ENCODE measurements at places on chromosomes 4 and X. TPM values are rescaled to one million over a fixed set of nuclear protein-coding genes. Genes with fewer than 3 reads are reported as not detected.

The UGT2B15 gene
- not detected for total RNA-seq

- no peak for DNase-seq
Measured at GRCh38 chr4:95998311-95998710, 158.4 kb downstream of the PDHA2 start.

DNA sequence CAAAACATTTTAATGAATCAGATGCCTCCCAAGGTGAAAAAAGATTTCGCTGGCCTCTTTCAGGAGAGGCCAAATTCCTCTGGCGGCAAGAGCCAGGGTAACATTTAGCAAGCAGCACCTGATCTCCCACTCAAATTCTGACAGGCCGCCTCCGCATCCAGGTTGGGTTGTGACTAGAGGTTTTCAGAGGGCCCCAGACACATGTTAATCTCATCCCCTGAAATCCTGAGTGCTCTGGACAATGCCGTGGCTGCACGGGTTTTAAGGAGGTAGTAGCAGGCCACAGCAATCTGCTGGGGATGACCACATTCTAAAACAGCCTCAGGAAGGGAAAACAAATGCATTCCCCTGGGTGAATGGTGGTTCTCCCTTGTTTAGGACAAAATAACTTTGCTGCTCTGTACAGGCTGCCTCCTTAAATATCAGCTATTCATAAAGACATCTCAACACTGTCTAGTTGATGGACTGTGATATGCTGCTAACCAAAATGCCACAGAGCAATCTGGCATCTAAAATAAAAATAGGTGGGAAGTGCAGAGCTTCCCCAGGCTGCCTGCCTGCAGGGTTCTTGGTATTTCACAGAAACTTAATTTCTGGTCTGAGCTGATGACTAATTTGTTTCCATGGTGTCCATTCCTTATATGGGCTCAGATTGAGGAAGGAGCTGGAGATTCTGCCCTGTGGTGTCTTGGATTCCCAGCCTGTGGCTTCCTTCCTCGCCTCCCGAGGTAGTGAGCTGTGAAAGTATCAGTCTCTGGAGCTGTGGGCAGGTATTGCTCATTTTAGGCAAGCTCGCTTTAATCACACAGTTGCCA lies 202.0 kb downstream of the DCLK2 start:
- DNase-seq = peak; percentile 82

DNA sequence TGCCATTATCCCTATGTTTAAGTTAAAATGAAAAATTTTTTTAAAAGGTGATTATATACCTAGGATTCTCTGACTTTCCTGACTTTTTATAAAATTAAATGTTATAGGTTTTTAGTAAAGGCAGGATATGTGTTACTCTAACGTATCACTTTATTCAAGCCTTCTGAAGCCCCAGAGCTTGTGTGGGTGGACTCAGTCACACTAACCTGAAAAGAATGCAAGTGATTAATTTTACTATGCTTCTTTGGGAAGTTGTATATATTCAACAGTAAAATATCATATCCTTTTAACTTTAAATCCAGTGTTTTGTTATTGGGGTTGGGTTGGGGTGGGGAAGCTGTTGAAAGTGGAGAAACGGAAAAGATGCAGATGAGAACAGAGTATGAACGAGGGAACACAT lies 22.8 kb downstream of the PDLIM3 start:
- no peak for DNase-seq

DNA sequence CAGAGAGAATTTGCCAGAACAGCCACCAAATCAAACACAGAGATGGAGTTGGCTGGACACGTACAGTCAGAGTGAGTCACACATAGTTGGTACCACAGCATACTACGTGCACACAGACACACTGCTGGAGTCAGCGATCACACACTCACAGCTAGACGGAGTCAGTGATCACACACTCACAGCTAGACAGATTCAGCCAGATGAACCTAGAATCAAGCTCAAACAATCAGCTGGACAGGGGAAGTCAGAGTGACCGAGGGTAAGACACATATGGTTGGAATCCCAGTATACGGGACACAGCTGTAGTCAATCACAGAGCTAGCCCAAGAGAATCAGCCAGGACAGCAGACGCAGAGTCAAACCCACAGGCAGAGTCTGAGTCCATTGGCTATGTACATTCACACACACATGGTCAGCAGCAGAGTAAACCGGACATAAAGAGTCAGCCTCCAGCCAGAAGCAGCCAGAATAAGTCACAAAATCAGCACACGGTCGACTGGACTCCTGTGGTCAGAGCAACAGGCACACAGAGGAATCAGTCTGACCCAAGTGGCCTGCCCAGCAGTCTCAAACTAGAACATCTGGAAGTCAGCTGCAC lies 4.6 kb downstream of the SLC38A5 start:
- peak; percentile 39 for DNase-seq

DNA sequence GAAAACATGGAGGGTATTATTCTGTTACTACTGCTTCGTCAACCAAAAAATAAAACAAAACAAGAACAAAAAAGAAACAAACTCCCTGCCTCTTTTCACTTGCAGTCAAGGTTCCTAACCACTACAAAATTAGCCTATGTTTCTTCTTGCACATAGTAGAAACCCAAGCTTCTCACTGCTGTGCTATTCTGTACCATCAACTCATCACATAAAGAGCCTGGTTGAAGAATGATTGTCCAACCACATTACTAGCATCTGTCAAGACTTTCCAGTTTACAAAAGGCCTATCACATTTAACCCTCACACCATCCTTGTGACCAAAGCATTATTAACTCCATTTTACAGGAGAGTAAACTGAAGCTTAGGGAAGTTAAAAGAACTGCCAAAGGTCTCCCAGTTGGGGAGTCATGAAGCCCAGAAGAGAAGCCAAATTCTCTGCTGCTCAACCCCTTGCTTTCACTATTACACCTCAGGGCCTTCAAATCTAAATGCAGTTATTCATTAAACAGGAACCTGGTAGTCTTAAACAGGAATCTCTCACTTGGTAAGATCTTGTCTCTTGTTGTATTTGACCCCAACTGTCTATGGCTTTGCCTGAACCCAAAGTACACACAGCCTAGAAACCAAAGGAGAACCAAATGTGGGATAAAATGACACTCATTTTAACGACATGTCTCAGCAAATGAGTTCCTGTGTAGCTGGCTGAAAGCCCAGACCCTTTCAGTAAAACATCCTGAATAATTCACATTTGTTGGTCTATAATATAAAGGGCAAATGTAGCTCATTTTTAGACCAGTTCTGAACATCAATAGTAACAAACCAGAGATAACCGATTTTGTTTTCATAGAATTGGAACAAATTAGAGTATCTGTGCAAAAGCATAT lies 8.6 kb downstream of the F9 start:
- DNase-seq = no peak

- DNase-seq = no peak
Measured at GRCh38 chrX:105114554-105115130, 105.9 kb downstream of the TEX13A start.

GRCh38 chr4:155353923-155354540 lies 22.7 kb downstream of the MAP9 start:
- DNase-seq = peak; percentile 47

The RHOH gene
- not detected for total RNA-seq

- DNase-seq = no peak
Measured at GRCh38 chrX:23661671-23662070, 5.6 kb upstream of the PRDX4 start.

DNA sequence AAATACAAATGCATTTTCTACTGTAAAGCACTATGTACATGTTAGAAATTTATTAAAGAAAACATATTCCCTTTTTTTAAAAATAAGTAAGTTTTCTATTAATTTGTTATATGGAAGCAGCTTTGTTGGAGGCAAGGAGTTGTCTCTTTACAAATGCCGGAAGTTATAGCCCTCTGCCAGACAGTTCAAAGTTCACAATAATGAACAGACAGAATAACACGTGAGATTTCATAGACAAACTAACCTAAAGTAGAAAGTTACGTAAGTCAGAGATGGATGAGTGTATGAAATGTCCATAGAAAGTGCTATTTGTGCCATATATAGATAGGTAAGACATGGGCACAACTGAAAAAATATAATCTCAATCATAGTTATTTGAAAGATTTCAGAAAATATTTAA lies 43.9 kb upstream of the NEIL3 start:
- DNase-seq = no peak

The SHROOM3 gene
- 19.0 TPM for total RNA-seq

GRCh38 chr4:88135356-88135663 lies 23.1 kb downstream of the ABCG2 start:
- DNase-seq = no peak

DNA sequence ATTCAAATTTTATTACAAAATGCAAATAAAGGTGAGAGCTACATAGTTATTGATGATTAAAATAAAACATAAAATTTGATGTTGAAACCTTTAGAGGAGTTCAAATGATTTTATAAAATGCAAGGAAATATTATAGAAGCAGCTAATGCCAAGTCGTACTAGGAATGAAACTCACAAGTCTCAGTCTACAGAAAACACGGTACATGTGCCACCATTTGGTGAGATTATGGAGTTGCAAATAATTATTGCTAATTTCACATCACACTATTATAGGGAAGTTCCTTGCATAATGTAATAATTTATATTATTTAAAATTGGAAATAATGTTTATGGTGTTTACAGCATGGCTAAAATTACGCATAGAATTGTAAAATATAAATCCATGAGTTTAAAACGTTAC lies 1601.7 kb upstream of the TENM3 start:
- peak; percentile 29 for DNase-seq

The CT45A10 gene
- not detected for total RNA-seq

The TLR2 gene
- not detected for total RNA-seq

DNA sequence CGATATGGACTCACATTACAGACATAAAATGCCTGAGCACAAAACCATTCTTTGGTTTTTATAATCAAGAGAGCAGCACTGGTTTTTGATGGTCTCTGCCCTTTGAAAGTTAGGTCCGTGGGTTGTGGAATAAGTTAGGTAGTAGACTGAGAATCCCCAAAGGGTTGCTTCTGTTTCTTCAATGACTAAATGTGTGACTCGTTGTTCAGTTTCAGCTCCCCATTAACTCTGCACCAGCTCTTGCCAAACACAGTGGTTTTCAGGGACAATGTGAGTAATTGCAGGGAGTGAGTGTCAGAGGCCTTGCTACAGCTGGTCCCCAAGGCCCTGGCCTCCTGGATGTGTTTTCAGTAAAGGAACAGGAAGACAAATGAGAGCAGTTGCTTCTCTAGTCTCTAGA lies 24.8 kb downstream of the SMIM20 start:
- no peak for DNase-seq

- DNase-seq = peak; percentile 2
Measured at GRCh38 chrX:55767100-55767499, 49.6 kb downstream of the RRAGB start.

The ERAS gene
- total RNA-seq = not detected

DNA sequence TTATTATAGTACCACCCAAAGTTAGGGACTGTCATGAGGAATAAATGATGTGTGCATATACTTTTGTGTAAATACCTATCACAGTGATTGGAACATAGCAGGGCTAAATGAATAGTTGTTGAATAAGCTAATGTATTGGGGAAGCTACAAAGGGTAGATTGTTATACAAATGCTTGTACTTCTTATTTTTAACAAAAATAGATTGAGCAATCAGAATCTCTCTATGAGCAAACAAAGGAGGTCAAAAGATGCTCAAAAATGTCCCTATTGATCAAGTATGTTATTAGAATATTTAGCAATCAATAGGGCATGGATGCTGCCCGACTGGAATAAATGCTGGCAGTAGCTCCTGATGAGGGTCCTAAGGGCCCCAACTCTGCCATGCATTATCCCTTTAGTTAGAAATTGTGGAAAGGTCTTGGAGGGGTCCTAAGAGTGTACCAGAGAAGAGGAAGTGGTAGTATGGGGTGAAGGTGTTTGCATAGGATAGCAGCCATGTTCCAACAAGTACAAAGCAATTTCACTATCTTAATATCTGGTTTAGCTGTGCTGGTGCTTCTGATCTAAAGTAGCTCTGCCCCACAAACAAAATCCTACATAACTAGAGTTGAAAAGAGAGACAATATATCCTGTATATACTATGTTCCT lies 33.1 kb upstream of the TAPT1 start:
- no peak for DNase-seq

The MMRN1 gene
- not detected for total RNA-seq

The CT83 gene
- not detected for total RNA-seq

Measured in A172 (cell line).